ENCODE measurements at places on chromosomes 16 and 17. TPM values are rescaled to one million over a fixed set of nuclear protein-coding genes. Genes with fewer than 3 reads are reported as not detected.

ATP6V0A1 gene
- 22.1 TPM for total RNA-seq

DNA sequence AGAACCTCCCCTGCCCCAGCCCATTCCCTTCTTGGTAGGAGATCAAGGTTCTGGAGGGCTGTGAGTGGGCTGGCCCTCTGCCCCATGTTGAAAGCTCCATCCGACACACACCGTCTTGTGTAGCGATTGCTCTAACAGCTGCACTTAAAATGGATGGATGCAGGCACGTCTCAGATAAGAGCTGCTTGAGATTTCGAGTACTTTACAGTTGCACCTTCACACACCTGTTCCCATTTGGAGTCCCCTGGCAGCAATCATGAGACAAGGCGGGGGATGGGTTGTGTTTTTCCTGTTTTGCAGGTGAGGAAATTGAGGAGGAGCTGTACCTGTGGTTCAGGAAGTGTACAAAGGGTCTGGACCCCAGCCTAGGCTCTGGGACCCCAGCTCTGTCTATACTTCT, 25.6 kb upstream of the TAC4 start:
- DNase-seq: no peak

KLHL10 gene
- total RNA-seq: not detected

ITGA2B gene
- 3.2 TPM for total RNA-seq

- DNase-seq: no peak
Measured at GRCh38 chr16:17130733-17131132, 340.0 kb downstream of the XYLT1 start.

SLC16A11 gene
- 2.9 TPM for total RNA-seq

GRCh38 chr16:23334950-23335349, 32.8 kb downstream of the SCNN1B start:
- DNase-seq: no peak

DNA sequence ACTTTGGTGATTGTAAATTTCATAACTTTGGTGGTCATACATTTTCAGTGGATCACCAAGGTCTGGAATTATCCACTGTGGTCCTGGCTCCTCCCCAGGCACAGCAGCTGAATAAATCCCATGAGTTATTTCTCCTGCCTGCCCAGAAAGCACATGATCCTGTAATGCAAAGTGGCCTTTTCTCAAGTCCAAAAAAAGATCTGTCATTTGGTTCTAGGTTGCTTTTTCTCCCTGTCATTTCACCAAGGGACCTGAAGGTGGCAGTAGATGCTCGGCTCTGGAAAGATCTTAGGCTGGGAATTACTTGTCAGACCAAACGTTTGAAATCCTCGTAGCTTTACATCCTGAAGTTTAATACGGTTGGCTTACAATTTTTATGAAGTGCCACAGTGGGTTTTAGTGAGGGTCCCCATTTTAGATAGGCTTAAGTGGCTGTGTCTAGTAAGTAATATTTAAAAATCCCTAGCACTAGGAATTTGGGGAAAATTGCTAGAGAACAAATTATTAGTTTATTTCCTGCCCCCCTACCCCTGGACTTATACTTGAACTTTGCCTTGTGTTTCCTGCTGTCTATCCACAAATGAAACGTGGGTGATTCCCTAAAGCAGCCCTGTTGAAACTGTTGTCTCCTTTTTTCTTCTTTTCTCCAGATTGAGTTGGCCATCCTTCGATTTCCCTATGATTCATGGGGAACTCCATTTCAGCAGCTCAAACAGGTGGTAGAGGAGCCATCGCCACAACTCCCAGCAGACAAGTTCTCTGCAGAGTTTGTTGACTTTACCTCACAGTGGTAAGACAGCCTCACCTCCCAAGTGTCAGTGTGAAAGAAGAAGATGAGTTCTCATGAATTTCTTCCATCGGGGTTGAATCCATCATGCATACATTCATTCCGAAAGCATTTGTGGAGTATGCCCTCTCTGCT, 111.7 kb downstream of the MAP2K6 start:
- peak; percentile 3 for DNase-seq

CDK10 gene
- total RNA-seq: 83.2 TPM

NXPH3 gene
- 1.2 TPM for total RNA-seq

CCL13 gene
- total RNA-seq: not detected

DNA sequence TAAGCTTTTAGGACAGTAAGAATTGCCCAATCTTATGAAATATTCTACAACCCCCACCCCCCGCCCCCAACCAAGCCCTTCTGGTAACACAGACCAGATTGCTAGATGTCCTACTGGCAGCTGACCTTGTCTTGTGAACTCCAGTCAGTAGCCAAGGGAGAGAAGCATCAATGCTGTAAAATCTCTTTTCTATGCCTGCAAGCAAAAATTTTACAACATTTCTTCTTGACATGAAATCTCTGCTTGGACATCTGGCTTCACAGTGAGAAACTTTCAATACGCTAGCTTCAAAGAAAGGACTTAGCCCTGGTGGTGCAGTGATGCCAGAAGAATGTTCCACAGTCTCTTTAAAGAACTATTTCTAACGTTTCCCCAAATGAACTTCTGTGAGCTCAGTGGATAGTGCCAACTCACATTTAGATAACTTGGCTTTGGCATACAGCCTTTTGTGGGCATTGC, 169.3 kb upstream of the AXIN2 start:
- DNase-seq: no peak

TEX19 gene
- 0.17 TPM for total RNA-seq

DNA sequence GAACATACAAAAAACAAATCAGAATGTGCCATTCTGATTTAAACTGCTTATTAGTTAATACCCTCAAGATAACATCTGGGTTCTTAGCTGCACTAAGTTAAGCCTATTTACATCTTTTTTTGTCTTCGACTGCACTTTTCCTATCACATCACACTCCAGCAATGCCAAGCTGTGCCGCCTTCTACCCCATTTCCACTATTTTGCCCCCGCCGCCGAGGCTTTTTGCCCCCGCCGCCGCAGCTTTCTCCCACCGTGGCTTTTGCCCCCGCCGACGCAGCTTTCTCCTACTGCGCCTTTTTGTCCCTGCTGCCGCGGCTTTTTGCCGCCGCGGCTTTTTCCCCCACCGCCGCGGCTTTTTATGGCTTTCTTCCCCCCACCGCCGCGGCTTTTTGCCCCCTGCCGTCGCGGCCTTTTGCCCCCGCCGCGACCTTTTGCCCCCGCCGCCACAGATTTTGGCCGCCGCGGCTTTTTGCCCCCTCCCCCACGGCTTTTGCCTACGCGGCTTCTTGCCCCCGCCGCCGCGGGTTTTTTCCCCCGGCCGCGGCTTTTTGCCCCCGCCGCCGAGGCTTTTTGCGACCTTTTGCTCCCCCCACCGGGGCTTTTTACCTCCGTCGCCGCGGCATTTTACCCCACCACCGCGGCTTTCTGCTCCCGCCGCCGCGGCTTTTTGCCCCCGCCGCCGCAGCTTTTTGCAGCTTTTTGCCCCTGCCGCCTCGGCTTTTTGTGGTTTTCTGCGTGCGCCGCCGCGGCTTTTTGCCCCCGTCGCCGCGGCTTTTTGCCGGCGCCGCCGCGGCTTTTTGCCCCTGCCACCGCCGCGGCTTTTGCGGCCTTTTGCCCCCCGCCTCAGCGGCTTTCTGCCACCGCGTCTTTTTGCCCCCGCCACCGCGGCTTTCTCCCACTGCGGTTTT, 331.4 kb upstream of the WSB1 start:
- no peak for DNase-seq

- DNase-seq: peak; percentile 68
Measured at GRCh38 chr16:27366687-27367460, 35.1 kb upstream of the IL21R start.

GRCh38 chr16:21638573-21638975, 13.8 kb downstream of the IGSF6 start:
- DNase-seq: peak; percentile 32

GRCh38 chr17:82450357-82451106, at the start of gene CYBC1:
TSS of gene CYBC1 (minus strand) at chr17:82450752. CDS start at chr17:82449254, 1,498 bp downstream.
- DNase-seq: peak; percentile 97

GRCh38 chr16:49510141-49510540, 136.5 kb downstream of the C16orf78 start:
- DNase-seq: no peak

WIPI1 gene
- total RNA-seq: 85.8 TPM

JMJD8 gene
- total RNA-seq: 20.7 TPM

DNA sequence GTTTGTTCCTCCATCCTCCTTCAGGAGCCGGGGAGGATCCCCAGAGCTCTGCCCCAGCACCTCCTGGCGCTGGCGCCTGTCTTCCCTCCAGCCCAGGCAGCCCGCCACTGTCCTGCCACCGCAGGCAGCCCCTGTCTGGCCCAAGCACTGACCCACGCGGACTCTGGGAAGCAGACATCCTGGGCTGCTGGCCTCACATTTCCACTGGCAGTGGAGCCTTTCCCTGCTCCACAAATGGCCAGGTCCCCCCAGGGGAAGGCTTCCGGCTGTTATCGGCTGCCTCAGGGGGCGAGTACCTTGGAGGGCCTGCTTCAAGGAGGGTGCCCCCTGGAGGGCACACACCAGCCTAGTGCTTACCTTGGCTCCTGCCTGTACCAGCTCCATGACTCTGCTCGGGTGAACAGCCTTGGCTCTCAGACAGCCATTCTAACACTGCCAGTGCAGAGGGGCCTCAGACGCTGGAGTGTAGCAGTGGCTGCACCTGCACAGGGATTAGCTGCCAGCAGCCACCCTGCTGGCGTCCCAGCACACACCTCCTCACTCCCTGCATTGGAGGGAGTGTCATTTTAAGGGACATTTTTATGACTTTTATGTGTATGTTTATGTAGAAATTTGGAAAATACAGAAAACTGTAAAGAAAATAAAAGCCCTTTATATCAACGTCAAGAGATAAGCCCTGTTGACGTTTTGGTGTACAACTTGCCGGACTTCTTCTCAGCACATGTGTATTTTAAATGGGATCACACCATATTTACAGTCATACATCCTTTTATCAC, 21.0 kb downstream of the ACE start:
- DNase-seq: no peak

GRCh38 chr17:40953881-40954280, 12.9 kb downstream of the KRT39 start:
- no peak for DNase-seq

PRCD gene
- 1.1 TPM for total RNA-seq

- DNase-seq: no peak
Measured at GRCh38 chr16:66889622-66890021, 9.3 kb downstream of the PDP2 start.

DNA sequence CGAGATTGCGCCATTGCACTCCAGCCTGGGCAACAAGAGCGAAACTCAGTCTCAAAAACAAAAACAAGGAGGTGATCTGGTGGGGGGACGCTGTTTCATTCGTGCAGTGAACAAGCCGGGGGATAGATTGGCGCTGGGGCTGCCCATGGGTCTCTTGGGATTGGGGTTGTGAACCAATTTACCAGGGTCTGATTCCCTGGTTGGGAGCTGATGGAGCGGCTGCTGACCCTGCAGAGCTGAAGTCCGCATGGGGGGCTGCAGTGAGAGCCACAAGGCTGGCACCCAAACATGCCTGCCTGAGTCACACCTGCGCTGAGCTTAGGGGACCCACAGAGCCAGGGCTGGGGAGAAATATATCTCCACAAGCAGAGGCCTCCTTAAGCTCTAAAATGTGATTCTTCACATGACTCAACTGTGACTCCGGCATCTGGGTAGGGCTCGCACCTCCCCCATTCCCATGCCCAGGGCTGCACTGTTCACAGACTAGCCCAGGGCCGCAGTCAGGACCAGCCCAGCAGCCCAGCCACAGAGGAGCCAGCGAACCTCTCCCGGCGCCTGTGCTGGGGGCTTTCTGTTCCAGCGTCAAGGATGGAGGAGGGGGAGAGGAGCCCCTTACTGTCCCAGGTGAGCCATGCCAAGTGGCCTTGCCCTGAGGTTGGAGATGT, 5.0 kb downstream of the TSPAN10 start:
- no peak for DNase-seq

GRCh38 chr16:81480606-81481206, 36.1 kb downstream of the CMIP start:
- no peak for DNase-seq

KIAA0753 gene
- 18.4 TPM for total RNA-seq

- no peak for DNase-seq
Measured at GRCh38 chr16:82855471-82855870, 228.7 kb downstream of the CDH13 start.

TBC1D3I gene
- 2.5 TPM for total RNA-seq

DNA sequence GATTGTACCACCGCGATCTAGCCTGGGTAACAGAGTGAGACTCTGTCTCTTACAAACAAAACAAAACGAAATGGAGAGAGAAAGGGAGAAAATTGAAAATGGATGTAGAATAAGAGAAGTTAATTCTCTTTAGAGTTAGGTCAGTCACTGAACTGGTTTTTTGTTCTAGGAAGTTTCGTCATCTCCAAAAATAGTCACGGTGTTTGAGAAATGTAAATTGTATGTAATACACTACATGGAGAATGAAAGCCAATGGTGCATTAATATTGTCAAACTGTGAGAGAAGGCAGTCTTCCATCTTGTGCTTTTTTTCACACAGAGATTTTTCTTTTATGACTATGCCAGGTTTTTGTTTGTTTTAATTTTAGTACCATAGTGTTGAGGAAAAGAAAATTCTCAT, 145.9 kb downstream of the BCAS3 start:
- no peak for DNase-seq
